ENCODE measurements at places on chromosomes 1 and 21.

DNA sequence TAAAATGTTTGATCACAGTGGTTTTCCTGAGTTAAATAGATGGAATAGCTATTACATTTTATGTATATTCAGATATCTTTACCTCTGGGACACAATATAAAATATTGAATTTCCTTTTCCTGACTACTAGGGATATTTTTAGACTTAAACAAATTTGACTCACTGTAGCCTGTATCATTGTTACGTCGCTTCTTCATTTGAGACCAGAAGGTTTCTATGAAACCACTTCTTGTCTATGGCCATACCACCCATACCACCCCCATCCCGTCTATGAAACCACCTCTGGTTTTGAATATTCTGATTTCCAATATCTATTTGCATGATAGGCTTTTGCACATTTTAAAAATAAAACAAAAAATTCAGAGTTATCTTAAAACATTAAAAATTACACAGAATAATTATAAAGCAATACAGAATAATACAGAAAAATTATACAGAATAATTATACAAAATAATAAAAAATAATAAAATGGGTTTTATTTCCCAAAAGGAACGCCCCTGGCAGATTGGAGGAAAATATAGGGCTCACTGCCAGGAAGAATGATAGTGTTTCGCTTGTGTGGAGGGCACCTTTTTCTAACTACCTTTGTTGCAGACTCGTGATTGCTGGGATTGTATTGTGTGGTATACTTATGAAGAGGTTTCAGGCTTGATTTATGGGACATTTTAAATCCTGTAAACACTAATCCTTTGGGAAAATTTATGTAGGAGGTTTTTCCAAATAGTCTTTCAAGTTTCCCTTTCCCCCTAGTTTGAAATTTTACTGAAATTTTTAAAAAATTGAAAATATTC lies 4.7 kb downstream of the SPEN start:
- no peak for DNase-seq

DNA sequence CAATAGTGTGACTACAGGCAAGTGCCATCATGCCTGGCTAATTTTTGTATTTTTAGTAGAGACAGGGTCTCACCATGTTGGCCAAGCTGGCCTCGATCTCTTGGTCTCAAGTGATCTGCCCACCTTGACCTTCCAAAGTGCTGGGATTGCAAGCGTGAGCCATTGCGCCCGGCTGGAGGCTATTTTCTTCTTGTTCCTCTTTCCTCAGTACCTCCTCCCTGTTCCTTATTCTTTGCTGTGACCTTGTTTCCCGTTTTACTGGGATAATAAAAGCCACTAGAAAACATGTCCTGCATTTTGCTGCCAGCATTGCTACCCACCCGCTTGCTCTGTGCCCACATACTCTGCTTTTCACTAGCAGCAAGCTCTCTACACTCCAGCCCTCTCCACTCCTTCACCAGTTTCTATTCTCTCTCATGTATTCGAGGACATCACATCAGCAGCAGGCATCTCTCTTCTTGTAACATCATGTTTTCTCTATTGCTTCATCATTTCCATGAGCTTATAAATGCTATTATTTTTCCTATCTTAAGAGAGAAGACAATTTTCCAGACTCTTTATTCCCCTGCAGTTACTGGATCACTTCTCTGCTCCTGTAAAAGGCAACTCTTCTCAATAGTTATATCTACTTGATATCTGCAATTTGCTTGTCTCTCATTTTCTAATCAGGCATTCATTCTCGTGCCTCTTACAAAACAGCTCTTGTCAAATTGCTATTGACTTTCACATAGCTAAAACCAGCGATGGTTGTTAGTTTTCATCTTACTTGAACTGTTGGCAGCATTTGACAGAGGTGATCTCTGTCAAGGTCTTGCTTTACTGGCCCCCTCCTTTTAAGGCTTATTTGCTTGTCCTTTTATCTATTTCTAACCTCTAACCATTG lies 34.5 kb upstream of the C21orf91 start:
- DNase-seq = no peak

- DNase-seq = no peak
Observed at GRCh38 chr1:217140041-217140901, 417.0 kb upstream of the ESRRG start.

GRCh38 chr1:81699234-81699633 lies 101.5 kb upstream of the ADGRL2 start:
- no peak for DNase-seq
